ENCODE measurements at places on chromosomes 5 and 9.

- DNase-seq = no peak
These were observed 155.0 kb downstream of the PRELID2 start for GRCh38 chr5:145680169-145680568.

DNA sequence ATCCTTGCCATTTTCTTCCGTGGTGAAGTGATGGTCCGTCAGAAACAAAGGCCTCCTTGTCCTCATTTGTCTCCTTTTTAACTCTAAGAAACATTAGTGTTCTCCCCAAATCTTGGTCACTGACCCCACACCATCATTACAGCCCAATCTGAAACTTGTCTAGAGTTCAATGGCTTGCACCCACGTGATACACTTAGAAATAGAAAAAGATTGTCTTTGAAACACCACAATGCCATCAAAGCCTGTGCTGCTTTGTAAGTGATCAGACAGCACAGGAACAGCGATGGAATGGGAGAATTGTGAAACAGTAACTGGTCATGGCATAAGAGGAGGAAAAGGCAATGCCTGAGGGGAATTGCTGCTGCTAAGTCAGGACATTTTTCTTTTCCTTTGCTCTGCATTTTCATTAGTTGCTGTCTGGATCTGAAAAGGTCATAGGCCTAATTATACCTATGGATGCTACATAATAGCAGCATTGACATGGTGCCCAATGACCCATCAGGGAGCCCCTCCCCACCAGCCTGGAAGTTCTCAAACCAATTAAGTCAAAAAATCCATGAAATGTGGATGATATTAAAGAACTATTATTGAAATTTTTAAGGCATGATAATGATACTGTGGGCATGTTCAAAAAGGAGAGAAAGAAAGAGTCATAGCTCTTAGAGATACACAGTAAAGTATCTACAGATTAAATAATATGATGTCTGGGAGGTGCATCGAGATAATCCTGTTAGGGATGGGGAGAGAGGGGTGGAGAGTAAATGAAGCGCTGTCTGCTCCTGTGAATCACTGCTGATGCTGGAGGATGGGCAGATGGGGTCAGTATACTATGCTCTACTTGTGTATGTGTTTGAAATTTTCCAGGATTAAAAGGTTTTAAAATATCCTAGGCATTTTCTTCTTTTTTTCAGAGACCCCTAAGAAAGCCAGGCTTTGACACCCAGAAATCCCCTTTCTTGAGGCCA, 83.6 kb downstream of the ENC1 start:
- no peak for DNase-seq

GRCh38 chr5:172733131-172733973, 37.6 kb downstream of the DUSP1 start:
- DNase-seq = no peak

DNA sequence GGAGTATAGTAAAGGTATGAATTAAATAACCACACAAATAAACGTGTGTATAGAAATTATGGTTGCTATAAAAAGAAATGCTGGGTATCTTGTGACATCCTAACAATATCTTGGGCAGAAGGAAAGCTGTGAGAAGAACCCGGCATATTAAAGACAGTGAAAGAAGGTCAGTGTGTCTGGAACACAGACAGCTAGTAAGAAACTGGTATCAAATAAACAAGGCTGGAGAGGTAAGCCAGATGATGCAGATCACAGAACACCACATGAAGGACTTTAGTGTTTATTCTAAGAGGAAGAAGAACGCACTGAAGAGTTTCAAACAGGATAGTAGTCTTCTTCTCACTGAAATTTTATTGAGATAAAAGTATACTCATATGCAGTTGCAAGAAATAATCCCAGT, 24.4 kb downstream of the TMEM245 start:
- no peak for DNase-seq

DNA sequence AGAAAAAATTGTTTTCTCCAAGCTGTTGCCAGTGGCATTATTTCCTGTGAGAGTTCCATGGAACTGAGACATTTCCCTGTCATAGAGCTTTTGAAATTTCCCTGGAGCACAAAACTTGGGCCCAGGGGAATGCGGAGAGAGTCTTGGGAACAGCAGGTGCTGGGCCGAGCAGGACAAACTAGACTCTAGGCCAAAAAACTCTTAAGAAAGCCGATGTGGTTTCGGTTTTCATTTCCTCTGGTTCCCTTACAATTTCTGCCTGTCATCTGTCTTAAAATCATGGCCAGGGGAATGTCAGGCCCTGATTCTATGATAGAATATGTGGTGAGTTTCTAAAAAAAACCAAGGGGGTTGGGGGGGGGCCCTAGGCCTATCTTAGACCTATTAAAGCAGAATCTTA, 4.6 kb downstream of the SLC35A4 start:
- no peak for DNase-seq

DNA sequence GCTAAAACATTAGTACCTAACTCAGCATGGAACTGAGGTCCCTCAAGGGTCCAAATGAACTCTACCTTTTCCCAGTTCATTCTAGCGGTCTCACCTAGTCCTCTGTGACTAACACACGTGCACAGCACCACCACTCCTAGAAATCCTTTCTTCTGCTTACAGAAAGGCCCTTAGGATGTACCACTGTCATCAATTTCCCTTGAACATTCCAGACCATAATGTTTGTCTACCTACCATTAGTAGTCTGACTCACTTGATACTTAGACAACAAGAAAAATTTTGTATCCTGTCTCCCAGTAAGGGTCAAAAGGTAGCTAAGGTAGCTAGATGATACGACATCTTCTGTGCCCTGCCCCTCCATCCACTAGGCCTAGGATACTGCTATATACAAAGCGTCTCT, 166.6 kb downstream of the TSSK1B start:
- DNase-seq = no peak

- no peak for DNase-seq
These were observed 67.6 kb downstream of the SMARCA2 start for GRCh38 chr9:2082772-2083171.

DNA sequence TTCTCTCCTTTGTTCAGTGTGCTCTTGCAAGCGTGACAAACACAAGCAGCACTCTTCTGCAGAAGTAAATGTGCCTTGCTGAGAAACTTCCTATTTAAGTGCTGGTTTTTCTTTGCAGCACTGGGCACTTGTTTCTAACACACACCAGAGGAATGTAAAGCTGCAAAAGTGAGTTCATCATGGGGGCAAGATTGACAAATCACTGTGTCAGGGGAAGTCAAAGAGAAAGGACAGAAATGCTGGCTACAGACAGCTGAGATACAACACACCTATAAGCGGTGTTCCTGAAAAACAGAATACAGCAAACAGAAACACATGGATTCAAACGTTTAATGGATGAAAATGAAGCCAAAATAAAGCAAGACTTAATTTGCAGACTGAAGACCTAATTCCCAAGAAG, 19.6 kb downstream of the ROR2 start:
- DNase-seq = no peak

DNA sequence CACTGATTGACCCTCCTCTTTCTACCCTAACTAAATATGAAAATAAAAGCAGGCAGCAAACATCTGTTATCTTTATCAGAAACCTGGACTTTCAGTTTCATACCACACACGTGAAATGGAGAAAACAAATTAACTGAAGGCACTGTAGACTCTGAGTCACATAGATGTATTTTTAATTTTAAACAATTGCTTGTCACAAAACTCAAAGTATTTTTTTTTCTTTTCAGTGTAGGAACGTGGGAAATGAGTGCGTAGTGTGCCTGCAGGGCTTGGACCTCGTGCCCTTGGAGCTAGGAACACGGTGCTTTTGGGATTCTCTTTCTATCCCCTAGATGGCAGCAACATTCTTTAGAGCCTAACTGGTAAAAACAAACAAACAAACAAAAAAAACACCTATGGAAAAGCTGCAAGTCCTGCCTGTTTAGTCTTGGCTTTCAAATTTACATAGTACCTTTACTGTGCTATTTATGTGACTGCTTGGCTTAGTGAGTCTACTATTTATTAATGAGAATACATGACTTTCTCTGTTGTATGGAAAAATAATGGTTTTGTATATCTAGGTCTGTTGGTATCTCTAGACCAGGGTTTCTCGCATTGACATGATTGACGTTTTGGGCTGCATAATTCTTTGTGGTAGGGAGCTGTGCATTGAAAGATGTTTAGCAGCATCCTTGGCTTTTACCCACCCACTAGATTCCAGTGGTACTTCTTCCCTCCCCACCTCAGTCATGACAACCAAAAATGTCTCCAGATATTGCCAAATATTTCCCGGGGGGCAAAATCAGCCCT, 16.8 kb upstream of the ACTBL2 start:
- DNase-seq = no peak

DNA sequence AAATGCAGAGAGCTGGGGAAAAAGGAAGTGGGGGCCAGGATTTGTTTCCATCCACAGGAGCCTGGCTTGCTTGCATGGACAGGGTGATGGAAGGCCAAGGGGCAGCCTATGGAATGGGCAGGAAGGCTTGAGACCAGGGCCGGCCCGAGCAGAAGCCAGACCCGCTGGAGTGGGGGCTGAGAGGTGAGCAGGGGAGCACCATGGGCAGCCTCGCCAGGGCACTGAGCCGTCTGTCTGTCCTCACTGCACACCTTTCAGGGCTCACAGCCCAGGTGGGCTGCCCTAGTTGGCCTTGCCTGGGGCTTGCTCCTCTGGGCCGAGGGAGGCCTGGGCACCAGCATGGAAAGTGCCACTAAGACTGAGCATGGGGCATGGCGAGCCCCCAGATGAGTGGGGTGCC, 58.6 kb upstream of the CNOT6 start:
- no peak for DNase-seq

GRCh38 chr9:35180801-35181200, 19.0 kb downstream of the UNC13B start:
- DNase-seq = no peak

- no peak for DNase-seq
These were observed 163.9 kb downstream of the ARHGEF28 start for GRCh38 chr5:73789851-73790281.

- DNase-seq = no peak
These were observed 4.2 kb downstream of the DHX29 start for GRCh38 chr5:55303238-55303690.

GRCh38 chr5:134506054-134507039, 19.1 kb upstream of the JADE2 start:
- no peak for DNase-seq

DNA sequence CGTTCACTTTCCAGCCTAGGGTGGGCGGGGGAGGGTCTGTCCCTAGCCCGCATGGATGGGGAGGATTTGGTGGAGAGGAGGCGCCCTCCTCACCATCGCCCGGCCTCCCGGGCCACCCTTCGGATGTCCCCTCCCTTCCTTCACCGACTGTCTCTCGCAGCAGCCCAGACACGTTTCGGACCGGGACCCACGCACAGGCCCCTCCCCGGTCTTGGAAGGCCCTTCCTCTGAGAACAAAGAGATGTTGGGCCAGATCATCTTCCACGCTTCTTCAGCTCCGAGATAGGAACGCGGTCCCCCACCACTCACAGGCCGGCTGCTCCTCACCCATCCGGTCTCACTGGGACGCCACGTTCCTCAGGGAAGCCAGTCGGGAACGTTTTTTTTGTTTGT, 640 bp upstream of the DPM2 start:
- no peak for DNase-seq

DNA sequence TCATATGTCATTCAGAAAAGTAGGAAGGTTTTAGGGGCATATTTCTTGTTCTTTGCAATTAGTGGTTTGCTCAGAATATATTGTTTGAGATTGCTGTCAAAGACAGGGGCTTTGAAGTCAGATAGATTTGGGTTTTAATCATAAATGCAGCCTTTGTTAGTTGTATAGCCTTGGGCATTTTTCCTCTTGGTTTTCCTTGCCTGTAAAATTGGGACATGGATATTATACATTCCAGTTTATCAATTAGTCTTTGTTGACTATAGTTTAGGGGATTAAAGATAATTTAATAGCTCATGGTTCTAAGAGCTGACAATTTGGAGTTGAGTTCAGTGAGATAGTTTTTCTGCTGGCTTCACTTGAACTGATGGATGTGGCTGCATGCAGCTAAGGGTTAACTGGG, 88.9 kb downstream of the DMAC1 start:
- DNase-seq = no peak

DNA sequence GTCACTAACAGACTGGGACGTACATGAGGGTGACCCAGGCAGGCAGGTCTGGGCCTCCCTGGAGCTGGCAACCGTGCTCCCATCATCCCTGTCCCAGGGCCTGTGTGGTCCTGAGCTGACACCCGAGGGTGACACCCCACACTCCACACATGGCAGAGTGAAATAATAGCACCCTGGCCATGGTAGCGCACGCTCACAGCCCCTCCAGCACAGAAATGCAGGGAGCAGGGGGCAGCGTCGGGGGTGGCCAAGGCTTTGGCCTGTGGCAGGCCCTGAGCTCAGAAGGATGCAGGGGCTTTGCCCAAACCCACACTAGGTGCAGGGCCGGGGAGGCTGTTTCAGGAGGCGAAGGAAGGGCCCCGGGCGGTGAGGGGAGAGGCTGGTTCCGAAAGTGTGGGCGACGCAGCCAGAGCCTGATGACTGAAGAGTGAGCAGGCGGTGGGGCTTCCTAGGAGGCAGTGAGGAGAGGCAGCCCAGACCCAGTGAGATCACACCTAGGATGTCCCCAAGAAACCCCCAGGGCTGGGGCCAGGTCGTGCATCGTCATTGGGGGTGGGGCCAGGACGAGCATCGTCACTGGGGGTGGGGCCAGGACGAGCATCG, 12.9 kb downstream of the OR2V2 start:
- peak; percentile 60 for DNase-seq

GRCh38 chr5:71492817-71493615, 37.6 kb downstream of the BDP1 start:
- DNase-seq = no peak

- no peak for DNase-seq
These were observed 9.9 kb upstream of the B4GALT1 start for GRCh38 chr9:33177086-33177485.

GRCh38 chr9:96107436-96107835, 194.5 kb downstream of the HSD17B3 start:
- DNase-seq = no peak

DNA sequence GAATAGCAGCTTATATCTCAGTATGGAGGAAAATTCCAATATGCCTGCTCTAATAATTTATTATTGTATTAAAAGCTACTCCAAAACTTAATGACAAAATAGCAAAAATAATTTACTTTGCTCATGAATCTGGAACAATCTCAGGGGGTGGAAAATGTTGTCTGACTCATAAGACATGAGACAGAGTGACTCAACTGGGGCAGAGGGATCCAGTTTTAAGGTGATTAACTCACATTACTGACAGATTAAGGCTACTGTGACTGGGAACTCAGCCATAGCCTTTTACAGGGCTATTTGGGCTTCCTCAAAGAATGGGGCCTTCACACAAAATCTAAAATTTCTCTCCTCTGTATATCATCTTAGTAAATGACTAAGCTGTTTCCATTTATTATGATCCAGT, 1172.9 kb downstream of the CDH12 start:
- no peak for DNase-seq
